ENCODE measurements at places on chromosomes 2 and 18.

GRCh38 chr18:3054780-3055179, 41.8 kb upstream of the LPIN2 start:
- DNase-seq = no peak

GRCh38 chr2:15181092-15181745, 379.9 kb downstream of the NBAS start:
- DNase-seq = no peak

- no peak for DNase-seq
These were observed 42.4 kb upstream of the FIGN start for GRCh38 chr2:163778045-163778781.

GRCh38 chr18:62717925-62718800, 2.8 kb downstream of the PHLPP1 start:
- no peak for DNase-seq

DNA sequence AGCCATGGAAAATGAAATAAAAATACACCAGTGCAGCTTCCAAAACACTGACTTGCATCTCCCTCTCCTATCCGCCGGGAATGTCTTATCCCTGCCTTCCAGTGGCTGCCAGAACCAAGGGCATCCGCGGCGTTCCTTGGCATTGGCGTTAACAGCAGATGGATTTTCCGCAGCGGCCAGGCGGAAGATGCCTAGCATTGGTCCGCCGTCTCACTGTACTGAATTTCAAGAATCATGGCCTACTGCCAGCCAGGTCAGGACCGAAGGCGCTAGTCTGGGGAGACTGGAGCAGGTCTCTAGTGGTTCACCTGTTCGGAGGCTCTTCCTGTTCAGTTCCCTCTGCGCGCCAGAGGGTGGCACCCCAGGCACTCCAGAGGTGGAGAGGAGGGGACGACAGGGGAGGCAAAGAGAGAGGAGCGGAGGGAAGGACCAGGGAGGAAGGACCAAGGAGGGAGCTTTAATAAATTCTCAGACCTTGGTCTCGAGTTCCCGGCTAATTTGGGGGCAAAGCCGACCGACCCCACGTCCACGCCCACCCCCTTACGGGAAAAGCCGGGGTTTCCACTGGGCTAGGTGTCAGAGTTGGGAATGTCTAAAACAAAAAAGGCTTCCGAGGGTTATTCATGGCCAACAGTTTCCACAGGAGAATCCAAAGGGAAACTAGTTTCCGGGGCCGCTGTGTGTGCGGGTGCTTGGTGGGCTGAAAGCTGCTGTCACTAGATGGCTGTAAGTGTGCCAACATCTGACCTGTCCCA, 3.7 kb upstream of the BCL2L11 start:
- DNase-seq = peak; percentile 41

GRCh38 chr2:23590241-23590869, 205.4 kb downstream of the KLHL29 start:
- no peak for DNase-seq

GRCh38 chr2:149885946-149886345, 298.4 kb upstream of the MMADHC start:
- no peak for DNase-seq

- DNase-seq = no peak
These were observed 1240.8 kb upstream of the CRIM1 start for GRCh38 chr2:35114765-35115164.

DNA sequence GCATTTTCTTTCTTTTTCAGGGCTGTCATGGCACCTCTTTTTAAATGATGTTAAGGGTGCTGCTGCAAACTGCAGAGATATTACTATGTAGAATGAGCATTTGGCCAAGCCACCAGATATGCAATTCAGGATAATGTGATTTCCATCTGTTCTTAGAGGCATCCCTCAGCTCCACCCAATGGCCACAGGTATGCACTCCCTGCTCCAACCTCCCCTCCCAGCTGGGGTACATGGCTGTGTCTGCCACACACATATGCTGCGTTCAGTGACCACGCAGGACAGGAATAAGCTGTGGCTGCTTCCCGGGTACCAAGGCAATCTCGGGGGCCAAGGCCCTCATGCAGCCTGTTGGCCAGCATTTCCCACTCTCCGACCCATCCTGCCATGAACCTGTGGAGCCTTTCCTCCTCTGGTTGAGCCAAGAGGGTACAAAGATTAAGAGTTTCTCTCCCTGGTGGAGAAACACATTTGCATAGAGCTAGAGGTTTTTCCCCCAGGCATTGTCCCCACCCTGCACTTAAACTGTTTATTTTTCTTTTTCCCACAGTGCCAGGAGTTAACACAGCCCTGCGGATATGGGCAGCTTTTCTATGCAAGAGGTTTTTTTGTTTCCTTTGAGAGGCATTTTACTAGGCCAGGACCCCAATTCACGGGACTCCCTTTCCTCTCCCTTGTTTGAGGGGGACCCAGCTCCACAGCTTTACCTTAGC, 147.0 kb downstream of the GCA start:
- DNase-seq = no peak
